ENCODE measurements at places on chromosomes 3 and 15.

DNA sequence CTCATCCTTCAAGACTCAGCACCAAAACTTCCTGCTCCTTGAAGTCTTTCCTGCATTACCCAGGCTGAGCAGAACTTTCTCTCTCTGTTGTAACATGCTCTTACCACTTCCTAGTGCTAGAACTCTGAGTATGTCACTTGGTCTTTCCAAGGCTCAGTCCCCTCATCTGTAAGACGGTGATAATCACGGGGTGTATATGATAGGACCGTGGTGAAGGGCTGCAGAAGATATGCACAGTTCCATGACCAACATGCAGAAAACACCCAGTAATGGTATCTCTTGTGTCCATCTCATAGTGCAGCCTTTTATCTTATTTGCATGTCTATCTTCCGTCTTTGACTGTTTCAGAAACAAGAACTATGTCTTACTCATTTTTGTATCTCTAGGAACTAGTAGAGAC is 154.5 kb downstream of the ZNF621 start:
- DNase-seq = no peak

GRCh38 chr3:98906230-98906629 is 4.7 kb upstream of the DCBLD2 start:
- DNase-seq = no peak

DNA sequence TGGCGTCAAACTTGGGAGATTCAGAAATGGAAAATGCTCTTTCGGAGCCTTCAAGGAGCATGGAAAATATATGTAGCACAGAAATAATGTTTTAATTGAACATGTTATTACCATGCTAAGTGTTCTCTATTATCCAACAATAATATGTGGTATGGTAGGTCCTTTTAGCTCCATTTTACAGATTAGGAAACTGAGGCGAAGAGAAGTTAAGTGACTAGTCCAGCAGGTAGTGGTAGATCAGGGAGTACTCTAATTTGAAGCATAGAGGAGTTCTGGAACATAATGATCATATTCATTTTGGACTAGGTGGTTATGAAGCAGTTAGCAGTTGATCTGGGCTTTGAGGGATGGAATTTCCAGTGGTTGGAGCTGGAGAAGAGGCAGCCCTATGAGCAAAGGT is 1.1 kb downstream of the CMC1 start:
- DNase-seq = no peak

DNA sequence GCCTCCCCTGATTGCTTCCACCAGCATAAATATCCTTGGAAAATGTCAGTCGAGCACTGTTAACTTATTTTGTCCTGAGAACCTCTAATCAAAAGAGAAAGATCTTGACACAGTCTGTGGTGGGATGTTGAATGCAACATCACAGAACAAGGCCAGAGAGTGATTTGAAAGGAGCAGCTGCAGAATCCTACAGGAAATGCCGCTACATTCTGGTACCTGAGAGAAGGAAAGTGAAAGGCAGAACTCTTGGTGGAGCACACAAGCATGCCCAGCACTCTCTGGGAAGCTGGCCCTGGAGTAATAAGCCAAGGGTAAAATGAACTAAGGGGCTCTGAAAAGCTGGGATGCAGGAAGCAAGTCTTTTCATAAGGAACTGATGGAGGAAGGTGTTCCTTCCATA is 75.8 kb downstream of the CBLB start:
- no peak for DNase-seq

DNA sequence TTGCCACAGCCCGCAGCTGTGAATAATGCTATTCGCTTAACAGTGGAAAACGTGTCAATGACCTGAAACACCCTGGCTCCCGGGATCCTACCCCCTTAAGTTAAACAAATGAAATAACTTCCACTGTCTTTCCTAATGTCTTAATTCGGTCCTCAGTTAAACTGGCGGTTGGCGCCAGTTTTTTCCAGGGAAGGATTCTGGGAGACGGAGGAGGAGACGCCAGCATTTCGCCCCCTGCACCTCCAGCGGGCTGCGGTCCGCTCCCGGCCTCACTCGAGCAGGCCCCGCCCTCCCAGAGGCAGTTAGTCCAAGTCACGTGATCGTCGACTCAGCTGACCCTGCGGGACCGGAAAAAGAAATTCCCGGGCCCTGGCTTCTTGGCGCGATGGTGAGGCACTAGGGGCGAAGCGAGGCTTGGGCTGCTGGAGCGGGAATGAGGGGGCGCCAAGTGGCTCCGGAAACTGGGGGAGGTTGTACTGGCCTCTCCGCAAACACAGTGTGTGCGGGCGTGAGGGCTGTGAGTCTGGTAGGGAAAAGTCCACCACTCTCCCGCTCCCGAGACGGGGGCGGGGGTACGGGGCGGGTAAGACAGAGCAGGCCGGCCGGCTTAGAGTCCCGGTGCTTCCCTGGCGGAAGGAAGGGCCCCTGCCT is at the start of gene COMMD4:
COMMD4 (plus strand) TSS at position 359 of the 651 bp plus-strand sequence; CDS start at position 386, 27 bp downstream.
- peak; percentile 87 for DNase-seq

DNA sequence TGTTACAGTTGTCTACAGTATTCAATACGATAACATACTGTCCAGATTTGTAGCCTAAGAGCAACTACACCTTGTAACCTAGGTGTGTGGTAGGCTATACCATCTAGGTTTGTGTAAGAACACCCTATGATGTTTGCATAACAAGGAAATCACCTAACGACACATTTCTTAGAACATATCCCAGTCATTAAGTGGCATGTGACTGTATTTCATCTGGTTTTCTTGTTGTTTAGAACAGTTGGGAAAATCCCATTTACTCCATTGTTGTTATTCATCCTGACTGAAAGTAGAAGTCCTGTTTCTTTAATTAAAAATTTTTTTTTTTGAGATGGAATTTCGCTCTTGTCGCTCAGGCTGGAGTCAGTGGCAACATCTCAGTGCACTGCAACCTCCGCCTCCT is 31.3 kb downstream of the LRRC28 start:
- DNase-seq = no peak

DNA sequence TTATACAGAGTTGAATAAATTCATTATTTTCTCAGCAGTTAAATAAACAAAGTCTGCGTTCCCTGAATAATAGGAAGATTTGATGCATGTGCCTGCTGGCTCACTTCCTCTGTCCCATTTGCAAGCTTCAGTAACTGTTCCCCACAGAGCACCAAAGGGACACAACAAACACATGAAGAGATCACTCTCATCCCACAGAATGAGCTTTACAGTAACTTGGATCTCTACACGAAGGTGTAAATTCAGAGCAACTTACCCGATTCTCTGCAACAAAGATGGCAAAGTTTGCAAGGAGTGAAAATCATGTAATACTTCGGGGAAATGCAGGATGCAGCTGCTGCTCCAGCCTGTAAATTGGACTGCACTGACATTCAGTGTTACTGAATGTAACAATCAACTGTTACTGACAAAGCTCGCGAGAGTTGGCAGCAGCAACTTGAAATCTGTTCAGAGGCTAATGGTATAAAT is at the start of gene BCHE:
BCHE (minus strand) TSS at position 366 of the 468 bp plus-strand sequence. CDS start 6,390 bp downstream, outside the sequence.
- no peak for DNase-seq

DNA sequence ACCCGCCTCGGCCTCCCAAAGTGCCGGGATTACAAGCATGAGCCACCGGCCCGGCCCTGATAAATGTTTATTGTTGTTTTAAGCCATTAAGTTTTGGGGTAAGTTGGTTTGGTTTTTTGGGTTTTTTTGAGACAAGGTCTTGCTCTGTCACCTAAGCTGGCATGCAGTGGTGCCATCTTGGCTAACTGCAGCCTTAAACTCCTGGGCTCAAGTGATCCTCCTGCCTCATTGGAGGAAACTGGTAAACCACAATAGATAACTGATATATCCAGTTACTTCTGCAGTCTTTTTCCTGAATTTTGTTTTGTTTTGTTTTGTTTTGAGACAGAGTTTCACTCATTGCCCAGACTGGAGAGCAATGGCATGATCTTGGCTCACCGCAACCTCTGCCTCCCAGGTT is 4.2 kb downstream of the SLC25A20 start:
- no peak for DNase-seq

GRCh38 chr3:175573226-175573625 is 714.1 kb downstream of the NAALADL2 start:
- no peak for DNase-seq

DNA sequence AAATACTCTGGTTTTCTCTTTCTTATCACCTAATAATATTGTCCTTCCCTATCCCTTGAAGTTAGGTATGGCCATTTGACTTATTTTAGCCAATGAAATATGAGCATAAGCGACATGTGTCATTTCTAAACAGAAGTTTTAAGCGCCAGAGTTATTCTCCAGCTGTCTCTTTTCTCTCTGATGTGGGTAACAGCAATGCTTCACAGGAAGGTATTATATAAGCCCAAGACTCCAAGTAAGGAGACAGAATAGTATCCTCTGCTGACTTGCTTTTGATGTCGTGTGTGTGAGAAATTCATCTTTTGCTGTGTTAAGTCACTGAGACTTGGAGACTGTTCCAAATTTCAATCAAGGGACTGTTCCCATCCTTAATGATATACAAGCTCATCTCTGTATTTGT is 224.6 kb upstream of the NECTIN3 start:
- DNase-seq = no peak

GRCh38 chr3:46420931-46421330 is 13.9 kb downstream of the CCRL2 start:
- no peak for DNase-seq

DNA sequence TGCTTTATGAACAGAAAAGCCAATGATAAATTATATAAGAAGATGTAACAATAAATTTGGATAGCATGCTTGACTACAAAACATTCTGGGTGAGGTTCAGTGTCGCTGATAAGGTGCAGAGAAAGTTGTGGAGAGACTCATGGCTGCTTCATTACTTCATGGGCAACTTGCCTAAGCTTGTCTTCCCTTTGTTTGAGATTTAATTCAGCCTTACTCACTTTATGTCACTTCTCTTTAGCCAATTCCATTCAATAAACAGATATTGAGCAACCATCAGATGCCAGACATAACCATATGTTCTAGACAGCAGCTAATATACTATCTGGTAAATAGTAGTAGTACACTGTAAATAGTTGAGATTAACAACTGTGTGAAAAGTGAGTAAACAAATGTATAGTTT is 401.5 kb upstream of the FRG2C start:
- DNase-seq = no peak

GRCh38 chr15:58472221-58472620 is 40.4 kb downstream of the LIPC start:
- DNase-seq = no peak

GRCh38 chr3:150348500-150348899 is 59.6 kb upstream of the TSC22D2 start:
- DNase-seq = no peak

DNA sequence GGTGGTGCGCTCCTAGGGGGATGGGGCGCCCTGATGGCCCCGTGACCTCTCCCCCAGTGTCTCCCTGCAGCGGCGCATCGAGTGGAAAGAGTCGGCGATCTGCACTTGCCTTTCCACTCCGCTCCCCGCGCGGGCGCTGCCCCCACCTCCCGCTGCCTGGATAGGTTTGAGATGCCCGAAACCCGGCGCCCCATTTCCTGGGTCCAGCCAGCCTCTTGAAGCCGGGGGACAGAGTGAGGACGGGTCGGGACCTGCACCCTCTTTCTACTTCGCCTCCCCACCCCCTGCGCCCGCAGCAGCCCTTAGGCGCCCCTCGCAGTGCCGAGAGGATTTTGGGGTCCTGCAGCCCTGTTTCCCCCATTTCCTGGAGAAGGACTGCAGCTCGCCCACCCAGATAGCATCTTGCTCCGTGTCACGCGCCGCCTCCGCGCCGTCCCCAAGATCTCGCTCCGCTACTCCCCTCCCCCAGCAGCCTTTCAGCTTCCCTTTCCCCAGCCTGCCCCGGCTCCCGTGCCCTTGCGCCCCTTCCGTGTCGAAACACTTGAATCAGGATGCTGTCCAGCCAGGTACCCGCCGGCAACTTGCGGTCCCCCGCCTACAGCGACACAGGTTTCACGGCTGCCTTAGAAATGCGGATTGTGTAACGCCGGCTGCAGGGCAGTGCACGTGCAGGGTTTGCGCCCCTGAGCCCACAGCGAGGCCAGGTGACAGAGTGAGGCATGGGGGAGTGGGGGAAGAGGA is 519 bp downstream of the ABHD6 start:
- peak; percentile 93 for DNase-seq

- DNase-seq = no peak
Measured at GRCh38 chr15:83694536-83694935, 40.6 kb downstream of the ADAMTSL3 start.

DNA sequence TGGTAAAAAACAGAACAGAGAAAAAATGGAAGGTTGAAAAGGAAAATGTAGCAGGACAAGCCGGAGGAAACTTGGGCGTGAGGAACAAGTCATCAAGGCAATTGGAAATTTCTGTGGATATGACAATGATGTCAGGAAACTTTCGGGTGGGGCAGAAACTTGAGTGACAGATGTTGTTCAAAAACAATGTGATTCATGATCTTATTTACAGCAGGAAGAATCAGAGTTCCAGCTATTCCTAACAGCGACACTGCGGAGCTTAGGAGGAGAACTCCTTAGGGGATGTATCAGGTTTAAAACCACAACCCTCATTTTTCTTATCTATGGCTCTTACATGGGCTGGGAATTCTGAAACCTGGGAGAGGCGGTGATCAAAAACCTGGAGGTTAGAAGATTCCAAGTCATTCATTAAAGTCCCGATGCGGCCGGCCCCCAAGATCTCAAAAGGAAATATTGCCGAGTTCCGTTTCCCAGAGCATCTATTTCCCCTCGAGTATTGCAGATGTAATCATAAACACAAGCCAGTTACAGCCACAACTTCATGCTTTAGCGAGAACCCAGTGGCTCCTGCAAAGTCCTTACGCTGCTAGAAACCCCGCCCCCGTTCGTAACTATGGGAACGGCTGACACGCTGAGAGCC is 659 bp upstream of the ARRDC4 start:
- no peak for DNase-seq

DNA sequence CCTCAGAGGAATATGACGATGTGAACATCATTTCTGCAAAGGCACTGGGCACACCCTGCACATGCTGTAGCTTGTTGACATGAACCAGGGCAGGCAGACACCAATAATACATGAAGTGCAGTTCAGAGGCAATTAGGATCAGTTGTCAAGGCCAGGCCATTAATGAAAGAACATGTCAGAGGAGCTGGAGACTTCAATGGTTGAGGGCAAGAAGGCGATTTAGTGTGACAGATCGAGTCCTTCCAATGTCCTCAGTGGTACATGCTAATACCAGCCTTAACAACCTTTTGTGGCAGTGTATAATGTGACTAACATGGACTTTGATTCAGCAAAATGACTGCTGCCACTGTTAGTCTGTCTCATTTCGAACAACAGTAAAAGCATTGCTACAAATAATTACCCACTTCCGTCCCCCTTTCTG is 205.2 kb upstream of the NANOGP8 start:
- no peak for DNase-seq
